Heart left ventricle (tissue), 16 donors: ENCODE measurements at places on chromosomes 1 and 21.

DNA sequence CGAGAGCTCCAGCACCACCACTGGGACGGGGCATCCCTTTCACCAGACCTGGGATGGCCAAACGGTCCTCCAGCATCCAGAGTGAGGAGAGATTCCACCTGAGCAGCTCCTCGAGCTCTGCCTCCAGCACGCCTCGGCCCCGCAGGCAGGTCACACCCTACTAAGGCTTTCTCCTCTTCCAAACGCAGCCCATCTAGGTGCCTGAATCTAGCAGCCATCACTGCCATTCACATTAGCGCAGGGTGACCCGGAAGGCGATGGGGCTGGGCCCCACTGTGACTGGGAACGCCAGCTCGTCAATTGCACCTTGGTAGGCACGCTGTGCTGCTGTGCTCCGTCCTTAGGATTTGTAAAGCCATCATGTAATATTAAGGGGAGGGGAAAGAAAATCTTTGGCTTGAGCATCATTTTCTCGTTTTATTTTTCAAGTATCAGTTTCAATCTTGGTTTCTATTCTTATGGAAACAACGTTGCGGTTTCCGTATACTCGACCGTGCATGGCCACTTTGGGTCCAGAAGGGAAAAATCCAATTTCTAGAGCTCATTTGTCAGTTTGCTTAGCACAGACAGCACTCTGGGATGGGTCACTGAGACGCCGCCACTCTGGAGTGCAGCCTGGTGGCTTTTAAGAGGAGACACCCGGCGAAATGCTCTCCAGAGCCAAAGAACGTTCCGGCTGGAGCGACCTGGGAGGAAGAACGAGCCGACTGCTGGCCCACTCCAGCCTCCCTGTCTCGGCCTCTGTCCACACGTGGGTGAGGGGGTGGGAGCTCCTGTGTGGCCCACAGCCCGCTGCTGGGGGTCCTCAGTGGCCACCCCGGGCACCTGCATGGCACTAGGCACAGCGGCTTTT, 173.6 kb downstream of the PRDM16 start:
- H3K27ac ChIP-seq, result no peak overlapping the region
- H3K4me1 ChIP-seq, result no peaks in the 10 kb centered on the region
- DNase-seq, result no peak
- no peaks in the 10 kb centered on the region for H3K36me3 ChIP-seq
- no peaks in the 10 kb centered on the region for H3K27me3 ChIP-seq

DNA sequence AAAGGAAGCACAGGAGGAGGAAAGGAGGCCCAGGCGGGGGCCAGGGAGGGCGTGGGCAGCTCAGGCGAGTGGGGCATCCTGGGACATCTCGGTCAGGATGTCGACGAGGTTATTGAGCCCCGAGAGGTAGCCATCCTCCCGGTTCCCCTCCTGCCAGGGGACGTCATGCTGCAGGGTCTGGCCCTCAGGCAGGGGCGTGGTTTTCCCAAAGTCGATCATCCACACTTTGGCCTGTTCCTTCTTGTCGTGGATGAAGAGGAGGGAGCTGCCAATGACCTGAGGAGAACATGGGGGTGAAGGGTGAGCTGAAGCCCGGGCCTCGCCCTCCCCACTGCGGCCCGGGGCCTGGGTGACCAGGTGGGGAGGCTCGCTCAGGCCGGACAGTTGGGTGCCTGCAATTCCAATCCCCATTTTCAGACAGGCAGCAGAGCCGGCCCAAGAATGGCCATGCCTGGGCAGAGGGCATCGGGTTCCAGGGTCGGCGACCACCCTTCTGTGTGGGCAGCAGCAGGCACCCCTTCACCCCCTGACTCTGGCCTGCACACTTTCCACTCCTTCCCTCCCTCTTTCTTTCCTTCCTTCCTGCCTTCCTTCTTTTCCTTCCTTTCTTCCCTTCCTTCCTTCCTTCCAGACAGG, 86.2 kb downstream of the STUM start:
- no peak overlapping the region for H3K27ac ChIP-seq
- peaks cover 64% of the 10 kb centered on the region for H3K36me3 ChIP-seq
- DNase-seq, result peak; percentile 60
- no peaks in the 10 kb centered on the region for H3K27me3 ChIP-seq

DNA sequence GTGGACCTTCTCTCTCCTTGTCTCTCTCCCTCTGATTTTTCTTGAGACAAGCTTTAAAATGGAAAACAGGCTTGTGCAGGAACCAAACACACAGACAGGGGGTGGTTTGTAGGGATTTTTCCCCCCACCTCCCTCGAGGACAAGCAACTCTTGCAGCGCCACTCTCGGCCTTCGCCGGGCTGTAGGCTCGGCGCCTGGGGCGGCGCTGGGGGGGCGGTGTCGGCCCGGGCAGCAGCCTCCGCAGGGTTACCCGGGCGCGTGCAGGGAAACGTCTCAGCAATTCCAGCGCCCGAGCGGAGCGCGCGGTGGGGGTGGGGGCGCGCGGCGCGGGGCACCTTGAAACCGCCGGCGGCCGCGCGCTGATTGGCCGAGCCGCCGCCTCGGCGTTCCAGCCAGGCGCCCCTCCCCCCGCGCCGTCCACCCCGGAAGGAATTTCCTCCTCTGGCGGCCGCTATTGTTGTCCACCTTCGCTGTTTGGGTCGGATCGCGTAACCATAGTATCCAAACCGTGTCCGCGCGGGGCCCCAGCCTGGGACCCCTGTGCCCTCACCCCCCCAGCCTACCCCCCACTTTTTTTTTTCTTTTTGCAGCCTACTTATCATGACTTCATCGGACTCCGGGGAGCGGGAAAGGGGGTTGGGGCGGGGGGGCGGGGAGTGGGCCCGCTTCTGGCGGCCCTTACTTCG, 59.8 kb upstream of the ACOT11 start:
- H3K27ac ChIP-seq, result peak overlapping the region; percentile 93
- H3K4me3 ChIP-seq, result peak overlapping the region; percentile 53
- DNase-seq, result peak; percentile 95

- H3K27me3 ChIP-seq, result no peaks in the 10 kb centered on the region
- H3K36me3 ChIP-seq, result no peaks in the 10 kb centered on the region
- no peak overlapping the region for H3K4me3 ChIP-seq
- H3K4me1 ChIP-seq, result no peaks in the 10 kb centered on the region
- no peak overlapping the region for H3K27ac ChIP-seq
- no peak for DNase-seq
These were observed 69.2 kb upstream of the GJA8 start for GRCh38 chr1:147833231-147833860.

- DNase-seq, result no peak
- peaks cover 12% of the 10 kb centered on the region for H3K4me1 ChIP-seq
- no peaks in the 10 kb centered on the region for H3K36me3 ChIP-seq
- H3K4me3 ChIP-seq, result peak within 1 kb of the TSS; percentile 57
- peaks cover 22% of the 10 kb centered on the region for H3K27me3 ChIP-seq
These were observed at the start of gene MAP3K21 for GRCh38 chr1:233327651-233328141. Gene MAP3K21 (plus strand): TSS chr1:233327724. CDS start chr1:233328029, 305 bp downstream.

GRCh38 chr1:212754680-212755079, 36.9 kb downstream of the NSL1 start:
- no peak overlapping the region for H3K27ac ChIP-seq
- H3K36me3 ChIP-seq, result no peaks in the 10 kb centered on the region
- H3K27me3 ChIP-seq, result no peaks in the 10 kb centered on the region
- H3K4me1 ChIP-seq, result peaks cover 20% of the 10 kb centered on the region

GRCh38 chr1:94888201-94888600, 38.7 kb downstream of the CNN3 start:
- H3K36me3 ChIP-seq, result peaks cover 14% of the 10 kb centered on the region
- no peak for DNase-seq
- H3K27ac ChIP-seq, result no peak overlapping the region
- H3K27me3 ChIP-seq, result no peaks in the 10 kb centered on the region
- peaks cover 8% of the 10 kb centered on the region for H3K4me1 ChIP-seq
